ENCODE measurements at places on chromosomes 2 and 18.

DNA sequence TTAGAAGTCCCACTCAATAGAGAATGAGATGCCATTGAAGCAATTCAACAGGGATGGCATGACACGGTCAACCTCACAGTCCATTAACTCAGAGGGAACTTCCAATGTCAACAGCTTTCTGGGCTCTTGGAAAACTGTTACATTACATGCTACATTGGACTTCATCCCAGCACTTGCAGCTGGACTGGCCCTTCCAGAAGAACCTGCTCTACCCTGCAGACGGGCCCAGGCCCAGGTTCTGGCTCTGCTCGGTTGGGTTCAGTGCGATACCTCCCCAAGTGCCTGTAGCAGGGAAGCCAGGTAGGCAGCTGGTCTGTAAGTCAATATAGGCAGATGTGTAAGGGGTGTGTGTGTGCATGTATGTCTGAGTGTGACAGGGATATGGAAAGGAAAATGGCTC lies 12.9 kb downstream of the LAMA1 start:
- no peak for DNase-seq

DNA sequence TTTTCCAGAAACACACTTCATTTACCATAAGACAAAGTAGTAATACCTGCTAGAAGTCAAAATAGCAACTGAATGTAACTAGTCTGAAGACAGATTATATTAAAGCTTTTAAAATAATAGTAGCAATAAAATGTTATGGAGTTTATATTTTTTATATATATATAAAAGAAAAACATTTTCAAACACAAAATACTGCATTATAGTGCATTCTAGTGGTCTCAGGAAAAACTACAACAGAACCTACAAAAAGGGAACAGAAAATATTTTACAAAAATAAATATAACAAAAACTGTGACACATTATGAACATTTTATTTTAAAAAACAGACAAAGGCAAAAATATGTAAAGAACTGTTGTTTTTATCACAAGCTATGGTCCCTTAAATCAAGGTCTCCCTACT lies 48.0 kb downstream of the STRN start:
- DNase-seq = no peak

DNA sequence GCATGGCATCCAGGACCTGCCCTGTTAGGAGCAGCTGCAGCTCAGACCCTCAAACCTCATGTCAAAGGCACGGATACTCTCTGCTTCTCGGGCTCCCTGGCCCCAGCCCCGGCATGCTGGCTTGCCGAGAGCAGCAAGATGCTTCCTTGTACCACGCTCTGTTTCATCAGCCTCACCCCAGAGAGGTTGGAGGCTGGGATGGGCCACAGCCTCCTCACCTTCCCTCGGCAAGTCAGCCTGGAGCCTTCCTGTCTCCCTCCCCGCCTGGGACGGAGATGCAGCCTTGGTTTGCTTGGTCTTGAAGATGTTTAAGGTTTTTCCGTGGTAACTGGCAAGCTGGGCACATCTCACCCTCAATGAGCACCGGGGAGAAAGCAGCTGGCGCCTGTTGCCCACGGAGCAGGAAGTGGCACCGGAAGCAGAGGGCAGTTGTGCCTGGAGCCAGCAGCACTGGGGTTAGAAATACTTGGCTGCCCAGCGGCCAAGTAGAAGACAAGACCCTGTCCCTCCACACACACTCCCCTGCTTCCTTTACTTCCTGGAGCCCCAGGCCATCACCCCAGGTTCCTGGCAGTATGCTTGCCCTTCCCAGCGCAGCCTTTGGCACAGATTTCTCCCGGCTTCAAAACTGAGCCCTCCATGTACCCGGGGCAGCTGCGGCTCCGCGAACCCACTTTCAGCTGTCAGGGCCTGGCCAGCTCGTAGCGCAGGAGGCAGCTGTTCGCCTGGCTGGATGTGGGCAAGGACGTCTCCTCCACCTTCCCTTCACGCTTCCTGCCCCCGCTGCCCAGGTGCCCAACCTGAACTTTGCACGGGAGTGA lies 17.4 kb downstream of the FBLN7 start:
- no peak for DNase-seq

GRCh38 chr2:227308784-227309183 lies 16.3 kb upstream of the MFF start:
- DNase-seq = no peak

GRCh38 chr18:13890761-13891361 lies 24.5 kb downstream of the MC2R start:
- no peak for DNase-seq

All from NCI-H774 (cell line).